PC-3 (cell line): ENCODE measurements at places on chromosomes 3 and 15. TPM values are rescaled to one million over a fixed set of nuclear protein-coding genes. Genes with fewer than 3 reads are reported as not detected.

The GOLGA6L10 gene
- 1.1 TPM in 1 of 2 replicates, not detected in the other for total RNA-seq

The ALDH1L1 gene
- not detected in 2 replicates for total RNA-seq

The FMN1 gene
- total RNA-seq: 2.4 and 2.9 TPM in 2 replicates

The KLHDC8B gene
- total RNA-seq: 24.3 and 34.4 TPM in 2 replicates

The CHAC1 gene
- total RNA-seq: 6.2 and 13.3 TPM in 2 replicates

The TF gene
- total RNA-seq: not detected in 2 replicates

The SERPINI2 gene
- total RNA-seq: not detected in 2 replicates

The CCDC54 gene
- not detected in 2 replicates for total RNA-seq

The CCR4 gene
- 0.29 TPM in 1 of 2 replicates, not detected in the other for total RNA-seq

The UBA7 gene
- total RNA-seq: 3.3 and 3.6 TPM in 2 replicates

The KCNAB1 gene
- total RNA-seq: not detected in 2 replicates

The CPNE9 gene
- total RNA-seq: 0.07 TPM in 1 of 2 replicates, not detected in the other

The GOLGA8M gene
- total RNA-seq: 0.51 TPM in 1 of 2 replicates, not detected in the other

The MOBP gene
- not detected in 2 replicates for total RNA-seq

The C3orf80 gene
- 0.33 and 0.46 TPM in 2 replicates for total RNA-seq

The ATP8B4 gene
- not detected in 2 replicates for total RNA-seq

The SLC25A36 gene
- total RNA-seq: 41.7 and 57.3 TPM in 2 replicates

The HYAL1 gene
- 0.23 and 1.3 TPM in 2 replicates for total RNA-seq

The KCNH8 gene
- not detected in 2 replicates for total RNA-seq

The RETNLB gene
- total RNA-seq: not detected in 2 replicates

The GP5 gene
- not detected in 2 replicates for total RNA-seq
